ENCODE measurements at places on chromosomes 7 and 10.

- peak; percentile 14 for DNase-seq
Observed at GRCh38 chr10:47164800-47165128, 135.2 kb upstream of the GDF10 start.

GRCh38 chr10:78433766-78434535, 400.3 kb downstream of the RPS24 start:
- no peak for DNase-seq

DNA sequence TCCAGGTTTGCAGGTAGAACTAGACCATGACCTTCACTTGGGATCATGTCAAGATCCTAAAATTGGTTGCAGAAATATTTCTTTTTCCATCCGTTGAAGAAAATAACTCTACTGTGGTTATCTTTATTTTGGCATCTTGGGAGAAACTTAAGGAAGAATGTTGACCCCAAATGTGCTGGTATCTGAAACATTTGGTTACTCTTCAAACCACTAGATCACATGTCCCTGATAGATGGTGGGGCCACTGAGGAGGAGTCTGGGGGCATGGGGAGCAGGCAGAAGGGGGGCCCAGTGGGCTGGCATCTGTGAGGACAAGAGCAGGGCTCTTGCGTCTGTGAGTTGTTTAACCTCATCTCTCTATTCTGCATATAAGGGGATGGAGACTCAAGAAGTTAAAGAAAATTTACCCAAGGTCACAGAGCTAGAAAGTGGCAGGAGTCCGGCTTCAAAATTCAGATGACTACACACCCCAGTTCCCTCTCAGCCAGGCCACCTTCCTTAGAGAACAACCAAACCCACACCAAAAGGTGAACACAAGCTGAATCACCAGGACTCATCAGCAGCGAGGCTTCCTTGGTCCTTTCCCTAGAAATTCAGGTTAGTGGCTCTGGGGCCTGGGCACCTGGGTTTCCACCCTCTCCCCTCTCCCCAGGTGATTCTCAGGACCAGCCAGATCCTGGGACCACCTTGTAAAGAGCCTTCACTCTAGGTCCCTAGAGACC, 40.6 kb upstream of the SRGN start:
- no peak for DNase-seq

DNA sequence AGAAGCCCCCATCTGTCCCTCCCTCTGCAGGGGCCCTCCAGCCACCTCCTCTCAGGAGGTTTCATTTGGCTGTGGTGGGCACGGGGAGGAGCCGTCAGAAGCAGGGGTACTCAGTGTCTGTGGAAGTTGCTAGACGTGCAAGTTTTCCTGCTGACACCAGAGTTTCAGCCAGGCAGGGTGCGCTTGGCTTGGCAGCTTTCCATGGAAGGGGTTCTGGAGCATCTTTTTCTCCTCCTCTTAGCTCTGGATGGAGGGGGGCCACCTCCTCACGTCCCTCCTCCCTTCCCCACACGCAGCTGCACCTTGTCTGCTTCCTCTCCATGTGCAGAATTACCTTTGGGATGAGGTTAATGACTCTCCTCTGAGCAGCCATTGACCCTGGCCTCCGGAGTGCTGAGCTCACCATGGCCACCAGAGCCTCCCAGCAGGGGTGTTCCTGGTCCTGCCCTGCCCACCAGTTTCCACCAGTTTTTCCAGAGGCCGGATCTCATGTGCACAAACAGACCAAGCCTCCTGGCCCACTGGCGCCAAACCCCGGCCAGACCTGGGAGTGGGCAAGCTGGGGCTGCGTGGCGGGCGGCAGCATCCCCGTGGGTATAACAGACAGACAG, 579.8 kb upstream of the FOXK1 start:
- no peak for DNase-seq

DNA sequence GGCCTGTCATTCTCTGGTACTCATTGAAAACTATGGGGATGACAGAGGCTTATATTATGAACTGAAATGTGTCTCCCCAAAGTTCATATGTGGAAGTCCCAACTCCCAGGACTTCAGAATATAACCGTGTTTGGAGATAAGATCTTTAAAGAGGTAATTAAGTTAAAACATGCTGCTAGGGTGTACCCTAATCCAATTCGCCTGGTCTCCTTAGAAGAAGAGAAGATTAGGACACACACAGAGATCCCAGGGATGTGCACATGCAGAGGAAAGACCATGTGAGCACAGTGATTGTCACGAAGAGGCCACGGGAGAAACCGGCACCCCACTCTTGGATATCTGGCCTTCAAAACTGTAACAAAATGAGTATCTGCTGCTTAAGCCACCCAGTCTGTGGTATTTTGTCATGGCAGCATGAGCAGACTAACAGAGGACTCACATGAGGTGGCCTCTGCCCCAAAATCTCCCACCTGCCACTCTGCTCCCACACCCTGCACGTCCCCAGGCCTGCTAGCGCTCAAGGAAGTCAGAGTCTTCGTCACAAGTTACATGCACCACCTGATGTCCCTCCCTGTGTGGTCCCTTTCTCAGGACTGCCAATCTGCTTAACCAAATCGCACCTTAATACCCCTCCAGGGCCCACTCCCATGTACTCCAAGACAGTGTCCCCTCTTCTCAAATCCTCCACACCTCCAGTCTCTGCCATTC, 26.8 kb downstream of the PLAC9 start:
- DNase-seq: no peak

GRCh38 chr7:105009667-105010503, 4.1 kb upstream of the KMT2E start:
- DNase-seq: no peak

GRCh38 chr10:128173386-128173785, 47.2 kb upstream of the MKI67 start:
- DNase-seq: no peak

- DNase-seq: peak; percentile 72
Observed at GRCh38 chr10:87752566-87752965, 65.5 kb downstream of the ATAD1 start.

- DNase-seq: peak; percentile 51
Observed at GRCh38 chr10:44352316-44353127, 32.4 kb downstream of the CXCL12 start.
